ENCODE measurements at places on chromosomes 3 and 15.

DNA sequence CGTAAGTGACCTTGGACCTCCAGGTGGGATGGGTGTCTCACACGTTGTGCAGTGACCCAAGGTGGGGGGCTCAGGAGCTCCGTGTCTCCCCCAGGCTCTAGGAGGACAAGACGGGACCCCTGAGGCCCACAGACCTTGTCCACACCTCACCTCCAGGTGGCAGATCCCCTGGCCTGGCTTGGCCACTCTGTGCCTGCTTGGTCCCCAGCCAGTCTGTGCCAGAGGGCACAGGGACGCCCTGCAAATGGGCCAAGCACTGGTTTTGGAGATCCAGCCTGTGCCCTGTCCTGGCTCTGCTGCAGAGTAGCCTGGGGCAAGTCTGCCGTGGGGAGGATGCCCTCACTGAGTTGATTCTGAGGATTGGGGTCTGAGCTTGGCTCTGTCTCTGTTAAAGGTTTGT is 14.0 kb downstream of the SLC6A6 start:
- no peak overlapping the region for H3K27ac ChIP-seq
- no peaks in the 10 kb centered on the region for H3K27me3 ChIP-seq
- peaks cover 18% of the 10 kb centered on the region for H3K4me1 ChIP-seq
- no peak overlapping the region for H3K4me3 ChIP-seq

DNA sequence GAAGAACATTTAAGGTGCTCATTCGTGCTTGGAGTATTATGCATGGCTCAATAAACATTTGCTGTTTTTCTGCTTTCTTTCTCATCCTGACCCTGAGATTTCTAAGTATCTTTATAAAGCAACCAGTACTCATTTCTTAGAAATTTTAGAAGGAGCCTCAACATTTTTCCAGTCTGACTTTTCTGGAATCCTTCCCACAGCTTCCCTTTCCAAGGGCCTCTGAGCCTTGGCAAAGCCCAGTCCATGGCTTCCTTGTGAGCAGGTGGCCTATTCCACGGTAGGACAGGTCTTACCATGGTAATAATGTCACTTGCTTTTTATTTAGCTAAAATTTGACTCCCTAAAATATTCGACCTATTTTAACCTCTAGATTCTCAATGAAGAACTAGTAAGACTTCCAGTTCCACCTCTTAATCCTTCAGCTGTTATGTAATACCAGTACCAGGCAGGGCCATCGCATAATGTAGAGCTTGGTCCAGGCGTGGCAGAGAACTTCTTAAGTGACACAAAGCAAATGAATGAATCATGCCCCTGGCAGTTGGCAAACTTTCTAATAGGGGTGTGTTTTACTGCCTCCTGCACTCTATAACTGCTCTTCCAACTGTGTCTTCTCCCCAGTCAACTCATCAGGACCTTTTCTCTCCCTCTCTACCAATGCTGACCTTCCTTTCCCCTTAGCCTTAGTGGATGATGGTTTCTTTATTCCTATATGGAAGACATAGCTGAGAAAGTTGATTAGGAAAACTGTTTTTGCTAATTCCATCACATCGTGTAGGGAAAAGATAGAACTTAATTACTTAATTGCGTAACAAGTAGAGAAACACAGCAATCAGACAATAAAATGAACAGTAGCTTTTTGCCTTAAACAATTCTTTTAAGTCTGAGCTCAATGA is 894 bp upstream of the TM4SF4 start:
- peak; percentile 69 for DNase-seq
- peak overlapping the region; percentile 15 for H3K27ac ChIP-seq
- H3K27me3 ChIP-seq, result no peaks in the 10 kb centered on the region
- H3K4me3 ChIP-seq, result no peak overlapping the region
- H3K4me1 ChIP-seq, result peaks cover 20% of the 10 kb centered on the region
- no peaks in the 10 kb centered on the region for H3K36me3 ChIP-seq

- H3K27ac ChIP-seq, result no peak overlapping the region
- no peak overlapping the region for H3K4me3 ChIP-seq
- no peaks in the 10 kb centered on the region for H3K27me3 ChIP-seq
- H3K36me3 ChIP-seq, result no peaks in the 10 kb centered on the region
- H3K4me1 ChIP-seq, result peaks cover 3% of the 10 kb centered on the region
Observed at GRCh38 chr3:171028779-171029232, 2.3 kb upstream of the SLC2A2 start.

GRCh38 chr15:84924077-84924731 is 39.7 kb downstream of the SLC28A1 start:
- H3K36me3 ChIP-seq, result no peaks in the 10 kb centered on the region
- no peak overlapping the region for H3K27ac ChIP-seq
- H3K4me1 ChIP-seq, result peaks cover 12% of the 10 kb centered on the region

DNA sequence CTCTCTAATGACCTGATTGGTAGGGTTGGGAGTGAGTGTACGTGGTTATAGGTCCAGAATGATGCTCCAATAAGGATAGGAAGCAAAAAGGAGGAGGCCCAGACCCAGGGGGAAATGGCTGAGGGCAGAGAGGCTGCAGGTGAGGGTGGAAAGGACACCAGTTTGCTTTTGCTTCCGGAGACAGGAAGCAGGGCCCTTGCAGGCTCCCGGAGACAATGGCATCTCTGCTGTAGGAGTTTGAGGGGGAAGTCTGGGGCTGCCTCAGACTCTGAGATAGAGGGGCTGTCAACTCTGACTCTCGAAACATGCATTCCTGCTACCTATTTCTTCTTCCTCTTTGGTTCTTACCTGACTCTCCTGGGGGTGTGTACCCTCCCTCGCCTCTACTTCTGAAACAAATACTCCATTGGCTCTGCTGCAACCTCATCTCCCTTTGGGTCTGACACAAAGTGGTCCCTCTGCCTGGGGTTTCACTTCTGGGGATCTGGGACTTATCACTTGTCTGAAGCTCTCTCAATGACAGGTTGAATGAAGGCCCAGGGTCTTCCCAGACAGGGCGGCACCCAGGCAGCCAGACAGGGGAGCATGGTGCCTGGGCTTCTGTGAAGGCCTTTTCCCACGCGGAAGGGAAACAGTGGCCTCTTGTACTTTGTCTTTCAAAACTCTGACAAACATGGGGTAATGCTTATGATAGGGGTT is 61.5 kb downstream of the CHRD start:
- DNase-seq, result no peak
- no peak overlapping the region for H3K4me3 ChIP-seq
- peaks cover 8% of the 10 kb centered on the region for H3K4me1 ChIP-seq
- H3K36me3 ChIP-seq, result no peaks in the 10 kb centered on the region
- no peak overlapping the region for H3K27ac ChIP-seq

DNA sequence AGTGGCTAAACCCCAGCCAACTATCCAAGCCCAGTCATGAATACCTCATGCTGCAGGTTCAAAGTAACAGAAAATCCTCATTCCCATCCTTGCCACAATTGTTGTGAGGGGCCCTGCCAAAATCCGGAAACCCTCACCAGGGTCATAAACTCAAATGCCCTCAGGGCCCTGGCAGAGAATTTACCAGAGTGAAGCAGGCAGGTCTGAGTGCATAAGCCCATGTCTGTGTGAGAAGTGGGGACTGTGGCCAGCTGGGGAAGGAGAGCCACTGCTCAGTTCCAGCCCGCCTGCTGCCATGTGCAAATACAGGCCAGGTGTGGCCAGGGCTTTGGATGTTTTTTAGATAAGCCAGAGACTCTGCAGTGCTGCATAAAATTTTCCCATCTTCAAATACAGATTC is 7.0 kb downstream of the CEP152 start:
- H3K4me3 ChIP-seq, result no peak overlapping the region
- peaks cover 12% of the 10 kb centered on the region for H3K36me3 ChIP-seq
- H3K27ac ChIP-seq, result no peak overlapping the region
- DNase-seq, result no peak
- no peaks in the 10 kb centered on the region for H3K27me3 ChIP-seq
- no peaks in the 10 kb centered on the region for H3K4me1 ChIP-seq

GRCh38 chr3:111971533-111972130 is 7.2 kb upstream of the ABHD10 start:
- H3K27ac ChIP-seq, result no peak overlapping the region
- no peak for DNase-seq
- peaks cover 92% of the 10 kb centered on the region for H3K36me3 ChIP-seq
- H3K4me1 ChIP-seq, result no peaks in the 10 kb centered on the region

DNA sequence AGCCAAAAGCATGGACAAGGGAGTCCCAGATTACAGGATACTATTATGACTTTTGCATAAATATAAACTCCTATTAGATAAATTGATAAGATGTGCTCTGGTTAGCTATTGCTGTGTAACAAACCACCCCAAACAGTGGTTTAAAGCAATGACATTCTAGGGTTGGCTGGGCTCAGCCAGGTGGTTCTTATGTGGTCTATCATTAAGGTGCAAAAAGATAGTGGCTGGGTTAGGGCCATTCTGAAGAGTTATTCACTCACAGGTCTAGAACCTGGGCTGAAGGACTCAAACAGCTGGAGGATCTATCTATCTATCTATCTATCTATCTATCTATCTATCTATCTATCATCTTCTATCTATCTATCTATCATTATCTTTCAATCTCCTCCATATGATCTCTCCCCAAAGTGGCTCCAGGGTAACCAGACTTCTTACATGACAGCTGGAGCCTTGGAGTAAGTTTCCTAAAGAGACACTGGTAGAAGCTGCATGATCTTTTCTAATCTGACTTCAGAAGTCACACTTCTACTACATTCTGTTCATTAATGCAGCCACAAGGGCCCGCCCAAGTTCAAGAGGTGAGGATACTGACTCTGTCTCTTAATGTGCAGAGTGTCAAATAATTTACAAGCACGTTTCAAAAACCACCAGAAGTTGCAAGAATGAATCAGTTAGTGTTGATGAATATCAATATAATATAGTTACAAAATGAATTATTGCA is 74.9 kb upstream of the XCR1 start:
- H3K27me3 ChIP-seq, result no peaks in the 10 kb centered on the region
- DNase-seq, result no peak
- no peaks in the 10 kb centered on the region for H3K4me1 ChIP-seq
- no peak overlapping the region for H3K27ac ChIP-seq

- 0 out of 2 replicates have a peak, but pooled peaks cover 4% of the 10 kb centered on the region for H3K36me3 ChIP-seq
- H3K4me1 ChIP-seq, result peaks cover 2% of the 10 kb centered on the region
- DNase-seq, result no peak
- no peaks in the 10 kb centered on the region for H3K27me3 ChIP-seq
Observed at GRCh38 chr15:48409623-48410022, 78.4 kb downstream of the DUT start.

DNA sequence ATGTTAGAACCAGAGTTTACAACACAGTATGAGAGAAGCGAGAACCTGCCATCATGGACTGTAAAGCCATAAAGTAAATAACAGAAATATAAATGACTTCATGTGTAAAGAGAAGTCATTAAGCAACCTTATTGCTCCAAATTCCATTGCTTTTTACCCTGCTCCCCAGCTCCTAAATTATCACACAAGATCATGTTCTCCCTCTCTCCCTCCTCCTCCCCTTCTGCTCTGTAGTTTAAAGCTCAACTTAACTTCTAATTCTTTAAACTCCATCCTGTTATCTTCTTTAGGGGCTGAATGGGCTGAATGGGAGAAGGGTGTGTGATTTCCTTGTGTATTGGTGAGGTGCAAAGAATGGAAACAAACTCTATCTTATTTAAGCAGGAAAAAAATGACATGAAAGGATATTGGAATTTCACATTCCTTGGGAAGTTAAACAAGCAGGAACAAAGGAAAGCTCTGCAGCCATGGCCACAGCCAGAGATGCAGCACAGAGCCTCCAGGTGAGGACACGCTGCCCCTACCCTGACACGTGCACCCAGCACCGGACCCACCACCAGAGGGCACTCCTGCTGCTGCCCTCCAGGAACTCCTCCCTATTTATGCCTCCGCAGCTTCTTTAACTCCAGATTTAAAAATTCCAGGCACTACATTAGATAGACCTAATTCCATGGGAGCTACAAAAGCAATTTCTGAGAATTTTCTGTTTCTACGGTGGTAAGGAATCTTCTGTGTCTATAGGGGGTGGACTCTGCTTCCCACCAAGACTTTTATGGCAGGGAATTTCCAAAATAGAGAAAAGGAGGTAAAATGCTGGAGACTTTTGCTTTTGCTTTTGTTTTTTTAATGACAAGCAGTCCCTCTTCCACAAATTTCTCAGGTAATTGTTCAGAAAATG is 76.9 kb upstream of the ABI3BP start:
- H3K36me3 ChIP-seq, result no peaks in the 10 kb centered on the region
- no peak for DNase-seq
- H3K4me3 ChIP-seq, result no peak overlapping the region
- peaks cover 27% of the 10 kb centered on the region for H3K4me1 ChIP-seq

- no peak overlapping the region for H3K4me3 ChIP-seq
- no peak for DNase-seq
- H3K36me3 ChIP-seq, result no peaks in the 10 kb centered on the region
- H3K27ac ChIP-seq, result no peak overlapping the region
Observed at GRCh38 chr3:64098670-64099069, 75.4 kb upstream of the PSMD6 start.

DNA sequence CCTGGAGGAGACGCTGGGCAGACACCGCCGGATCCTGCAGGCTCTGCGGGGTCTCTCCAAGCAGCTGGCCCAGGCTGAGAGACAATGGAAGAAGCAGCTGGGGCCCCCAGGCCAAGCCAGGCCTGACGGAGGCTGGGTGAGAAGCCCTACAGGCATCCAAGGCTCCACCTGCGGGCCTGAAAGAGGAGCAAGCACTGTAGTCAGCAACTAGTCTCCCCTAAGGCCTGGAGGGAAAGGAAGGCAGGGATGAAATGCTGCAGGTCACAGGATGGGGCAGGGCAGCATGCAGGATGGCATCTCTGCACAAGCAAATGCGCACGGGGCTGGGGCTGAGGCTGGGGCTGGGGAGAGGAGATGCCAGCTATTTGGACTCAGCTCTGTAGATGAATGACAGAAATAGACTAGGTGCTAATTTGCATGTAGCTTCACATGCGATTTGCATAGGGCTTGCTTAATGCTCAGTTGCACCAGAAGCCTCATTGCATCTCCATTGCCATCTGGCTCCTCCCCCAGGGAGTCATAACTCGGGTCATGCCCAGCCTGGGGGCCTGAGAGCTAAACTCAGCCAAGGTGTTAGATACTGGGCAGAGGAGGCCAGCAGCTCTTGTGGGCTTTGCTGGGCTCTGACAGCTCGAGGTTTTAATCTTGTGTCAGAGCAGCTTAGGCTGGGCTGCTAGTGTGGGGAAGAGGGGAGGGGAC is 5.2 kb upstream of the CPLX3 start:
- H3K4me3 ChIP-seq, result no peak overlapping the region
- peaks cover 21% of the 10 kb centered on the region for H3K4me1 ChIP-seq
- no peaks in the 10 kb centered on the region for H3K27me3 ChIP-seq
- no peak overlapping the region for H3K27ac ChIP-seq
- no peaks in the 10 kb centered on the region for H3K36me3 ChIP-seq

All from RWPE2 (cell line).